ENCODE measurements at places on chromosomes 3 and 15. TPM values are rescaled to one million over a fixed set of nuclear protein-coding genes. Genes with fewer than 3 reads are reported as not detected.

The RAD51 gene
- 32.3 TPM for total RNA-seq

GRCh38 chr15:101498717-101499480, 9.4 kb upstream of the PCSK6 start:
- DNase-seq, result peak; percentile 28

The XCR1 gene
- not detected for total RNA-seq

DNA sequence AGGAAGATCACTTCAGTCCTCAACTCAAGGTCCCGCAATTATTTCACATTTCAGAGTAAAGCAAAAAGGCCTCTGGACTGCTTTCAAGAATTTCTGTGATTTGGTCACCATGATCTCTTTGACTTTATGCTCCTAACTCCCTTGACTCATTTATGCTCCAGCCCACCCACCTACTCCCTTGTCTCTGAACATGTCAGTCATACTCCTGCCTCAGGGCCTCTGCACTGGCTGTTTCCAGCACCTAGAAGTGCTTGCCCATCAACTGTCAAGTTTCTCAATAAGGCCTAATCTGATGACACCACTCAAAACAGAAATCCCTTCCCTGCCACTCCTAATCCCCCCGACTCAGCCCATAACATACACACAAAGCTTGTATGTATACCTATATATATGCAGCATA, 36.1 kb upstream of the CSPG5 start:
- DNase-seq, result no peak

GRCh38 chr15:69815793-69816192, 281.9 kb downstream of the TLE3 start:
- no peak for DNase-seq

GRCh38 chr15:101694261-101694660, 30.0 kb downstream of the TARS3 start:
- no peak for DNase-seq

The LRRC49 gene
- total RNA-seq, result 5.1 TPM

GRCh38 chr3:172622916-172623700, 87.8 kb downstream of the NCEH1 start:
- DNase-seq, result peak; percentile 72

DNA sequence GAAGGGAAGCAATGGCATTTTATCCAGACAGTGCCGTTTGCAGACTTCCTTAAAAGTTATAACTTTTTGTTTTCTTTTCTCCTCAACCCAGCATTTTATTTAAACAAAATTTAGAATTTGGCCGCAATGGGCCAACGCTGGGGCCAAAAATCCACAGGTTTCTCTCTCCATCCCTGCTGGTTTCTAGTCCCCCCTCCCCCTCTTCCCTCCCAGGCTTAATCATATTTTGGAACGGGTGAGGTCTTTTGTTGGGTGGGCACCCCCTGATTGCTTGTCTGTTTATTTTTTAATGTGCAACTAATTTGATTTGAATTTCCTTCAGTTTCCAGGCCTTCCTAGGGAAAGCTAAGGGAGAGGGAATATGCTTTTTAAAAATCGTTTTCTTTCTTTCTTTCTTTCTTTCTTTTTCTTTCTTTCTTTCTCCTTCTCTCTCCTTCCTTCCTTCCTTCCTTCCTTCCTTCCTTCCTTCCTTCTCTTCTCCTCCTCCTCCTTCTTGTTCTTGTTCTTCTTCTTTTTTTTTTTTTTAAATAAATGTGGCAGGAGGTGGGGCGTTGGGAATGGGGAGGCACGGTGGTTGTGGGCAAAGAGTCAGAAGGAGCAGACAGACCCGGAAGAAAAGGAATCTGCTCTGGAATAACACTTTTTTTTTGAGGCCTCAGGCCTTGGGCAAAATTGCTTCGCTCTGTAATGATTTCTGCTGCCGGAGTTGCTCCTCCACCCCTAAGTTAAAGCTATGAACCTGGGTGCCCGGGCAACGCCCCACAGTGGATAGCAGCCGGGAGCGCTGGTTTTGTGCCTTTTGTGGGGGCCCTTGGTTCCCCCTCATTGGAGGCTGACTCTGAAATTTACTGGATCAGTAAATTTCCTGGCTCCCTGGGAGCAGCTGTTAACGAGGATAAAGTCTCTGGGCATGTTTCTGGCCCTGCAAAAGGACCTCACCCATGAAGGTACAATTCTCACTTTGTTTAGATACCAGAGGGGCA, 1.9 kb downstream of the FNDC3B start:
- DNase-seq, result peak; percentile 61

DNA sequence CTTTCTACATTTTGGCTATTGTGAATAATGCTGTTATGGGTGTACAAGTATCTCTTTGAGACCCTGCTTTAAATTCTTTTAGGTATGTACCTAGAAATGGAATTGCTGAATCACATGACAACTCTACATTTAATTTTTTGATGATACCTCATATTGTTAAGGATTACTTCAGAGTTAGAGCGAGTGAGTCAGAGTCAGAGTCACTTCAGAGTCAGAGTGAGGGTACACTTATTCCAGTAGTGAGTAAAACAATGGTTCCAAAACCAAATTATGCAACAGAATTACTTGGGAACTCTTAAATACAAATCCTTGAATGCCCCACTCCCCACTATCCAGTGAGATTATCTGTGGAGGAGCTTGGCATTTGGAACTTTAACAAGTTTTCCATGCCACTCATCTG, 50.3 kb upstream of the SNRK start:
- DNase-seq, result no peak

DNA sequence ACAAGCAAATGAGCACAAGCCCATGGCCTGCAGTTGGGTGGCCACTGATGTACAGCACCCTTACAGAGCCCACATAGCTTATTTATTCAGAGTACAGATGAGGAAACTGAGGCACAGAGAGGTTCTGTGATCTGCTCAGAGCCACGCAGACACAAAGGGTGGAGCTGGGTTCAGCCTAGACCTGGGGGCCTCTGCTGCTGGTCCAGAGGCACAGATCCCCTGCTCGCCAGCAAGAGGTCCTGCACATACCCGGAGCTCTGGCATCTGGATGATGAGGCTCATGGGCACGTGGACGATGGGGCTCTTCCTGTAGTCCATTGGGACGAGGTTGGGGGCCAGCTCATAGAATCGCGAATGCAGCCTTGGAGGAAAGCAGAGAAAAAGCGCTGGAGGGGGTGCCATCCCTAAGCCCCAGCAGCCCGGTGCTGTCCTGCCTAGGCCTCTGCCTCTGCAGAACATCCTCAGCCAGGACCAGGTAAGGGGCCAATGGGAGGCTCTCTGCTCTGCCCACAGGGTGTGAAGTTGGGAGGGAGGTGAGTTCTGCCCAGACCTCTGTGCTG, 18.6 kb downstream of the SH2D7 start:
- no peak for DNase-seq

The HIGD2B gene
- total RNA-seq, result not detected

DNA sequence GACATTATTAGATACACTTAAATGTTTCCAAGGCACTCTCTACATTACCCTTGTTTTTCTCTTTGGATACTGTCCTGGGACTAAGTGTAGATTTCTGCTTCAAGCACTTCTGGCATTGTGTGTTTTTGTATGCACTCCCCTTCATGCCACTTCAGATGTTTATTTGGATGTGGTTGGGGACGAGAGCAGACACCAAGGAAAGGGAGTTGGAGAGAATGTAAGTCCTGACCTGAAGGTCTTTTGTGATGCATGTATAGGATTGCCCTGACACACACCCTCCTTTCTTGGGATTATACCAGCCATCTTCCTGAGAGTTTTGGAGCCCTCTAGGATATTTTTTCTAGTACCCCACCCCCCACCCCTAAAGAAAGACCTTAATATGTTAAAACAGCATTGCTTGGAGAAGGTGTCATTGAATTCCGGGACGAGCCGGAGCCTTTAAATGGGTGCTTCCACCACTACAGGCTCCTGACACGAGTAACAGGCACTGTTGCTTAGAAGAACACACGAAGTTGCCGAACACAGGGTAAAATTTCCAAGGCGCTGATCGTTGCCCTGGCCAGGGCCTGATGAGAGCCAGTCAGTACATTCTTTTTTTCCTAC, 22.7 kb downstream of the PSMD6 start:
- peak; percentile 67 for DNase-seq

DNA sequence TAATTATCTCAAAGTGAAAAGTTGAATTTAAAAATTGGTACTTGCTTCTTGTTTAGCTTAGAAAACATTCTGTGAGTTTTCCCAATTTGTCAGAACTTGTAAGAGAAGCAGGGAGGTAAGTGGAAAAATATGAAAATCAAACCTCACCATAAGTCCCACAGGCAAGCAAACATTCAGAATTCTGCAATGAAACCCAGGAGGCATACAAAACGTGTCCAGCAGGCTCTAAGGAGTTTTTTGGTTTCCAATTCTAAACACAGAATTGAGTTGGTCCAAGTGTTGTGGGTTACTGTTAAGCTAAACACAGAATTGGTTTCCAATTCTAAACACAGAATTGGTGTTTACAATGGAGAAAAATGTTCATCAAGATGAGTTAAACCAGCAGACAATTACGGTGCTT, 27.1 kb upstream of the ACKR4 start:
- no peak for DNase-seq

The TEX55 gene
- not detected for total RNA-seq

The SCG5 gene
- total RNA-seq, result 0.87 TPM

DNA sequence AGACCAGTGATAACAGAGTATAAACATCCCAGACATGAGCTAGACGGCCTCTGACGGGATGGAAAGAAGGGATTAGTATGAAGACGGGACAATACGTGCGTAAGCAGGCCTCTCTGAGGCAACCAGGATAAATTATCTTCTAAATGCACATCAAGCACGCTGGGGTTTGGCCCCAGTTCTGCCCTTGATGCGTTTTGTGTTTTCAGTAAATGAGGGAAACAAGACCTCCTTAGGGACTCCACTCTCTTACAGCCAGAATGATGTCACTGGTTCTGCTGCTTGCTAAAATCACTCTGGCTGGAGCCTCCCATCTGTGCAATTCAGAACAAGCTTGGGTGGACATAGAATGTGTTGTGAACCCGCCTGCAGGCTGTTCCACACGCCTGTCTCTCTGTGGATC, 156.0 kb upstream of the MCTP2 start:
- no peak for DNase-seq

- no peak for DNase-seq
Measured at GRCh38 chr3:172635588-172635987, 75.3 kb downstream of the NCEH1 start.

- no peak for DNase-seq
Measured at GRCh38 chr3:89340408-89340807, 233.0 kb downstream of the EPHA3 start.

DNA sequence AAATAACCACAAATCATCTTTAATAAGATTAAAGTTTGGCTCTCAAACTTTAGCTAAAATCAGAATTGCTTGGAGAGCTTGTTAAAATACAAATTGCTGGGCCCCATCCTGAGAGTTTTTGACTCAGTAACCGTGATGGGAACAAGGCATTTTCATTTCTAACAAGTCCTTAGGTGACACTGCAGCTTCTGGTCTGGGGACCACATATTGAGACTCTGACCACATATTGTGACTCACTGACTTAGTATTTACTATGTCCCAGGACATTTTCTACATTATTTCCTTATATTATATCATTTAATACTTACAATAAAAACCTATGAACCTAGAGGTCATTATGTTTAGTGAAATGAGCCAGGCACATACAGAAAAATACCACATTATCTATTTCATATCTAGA, 164.5 kb downstream of the ZMAT3 start:
- DNase-seq, result no peak

DNA sequence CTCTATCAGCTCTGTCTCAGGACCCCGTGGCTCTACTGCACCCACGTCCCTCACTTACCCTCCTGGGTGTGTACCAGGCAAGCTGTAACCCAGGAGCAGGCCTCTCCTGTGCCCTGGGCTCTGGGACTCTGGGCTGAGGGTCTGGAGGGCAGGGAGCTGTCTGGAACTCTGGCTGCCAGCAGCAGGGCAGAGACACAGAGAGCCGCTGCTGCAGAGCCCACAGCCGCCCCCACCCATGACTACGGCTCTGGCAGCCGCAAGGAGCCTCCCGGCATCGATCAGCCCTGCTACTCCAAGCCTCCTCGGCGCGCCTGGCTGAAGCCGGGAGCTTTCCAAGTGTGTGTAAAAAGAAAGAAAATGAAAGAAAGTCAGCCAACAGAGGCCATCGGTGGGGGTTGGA, 103.7 kb upstream of the ATP2B2 start:
- DNase-seq, result no peak

GRCh38 chr3:157128771-157129681, 30.9 kb downstream of the CCNL1 start:
- peak; percentile 77 for DNase-seq

GRCh38 chr15:29676961-29677402, 145.3 kb downstream of the TJP1 start:
- DNase-seq, result no peak

- DNase-seq, result peak; percentile 39
Measured at GRCh38 chr15:95291898-95292472, 1038.5 kb upstream of the NR2F2 start.

The CACNA2D3 gene
- total RNA-seq, result not detected

DNA sequence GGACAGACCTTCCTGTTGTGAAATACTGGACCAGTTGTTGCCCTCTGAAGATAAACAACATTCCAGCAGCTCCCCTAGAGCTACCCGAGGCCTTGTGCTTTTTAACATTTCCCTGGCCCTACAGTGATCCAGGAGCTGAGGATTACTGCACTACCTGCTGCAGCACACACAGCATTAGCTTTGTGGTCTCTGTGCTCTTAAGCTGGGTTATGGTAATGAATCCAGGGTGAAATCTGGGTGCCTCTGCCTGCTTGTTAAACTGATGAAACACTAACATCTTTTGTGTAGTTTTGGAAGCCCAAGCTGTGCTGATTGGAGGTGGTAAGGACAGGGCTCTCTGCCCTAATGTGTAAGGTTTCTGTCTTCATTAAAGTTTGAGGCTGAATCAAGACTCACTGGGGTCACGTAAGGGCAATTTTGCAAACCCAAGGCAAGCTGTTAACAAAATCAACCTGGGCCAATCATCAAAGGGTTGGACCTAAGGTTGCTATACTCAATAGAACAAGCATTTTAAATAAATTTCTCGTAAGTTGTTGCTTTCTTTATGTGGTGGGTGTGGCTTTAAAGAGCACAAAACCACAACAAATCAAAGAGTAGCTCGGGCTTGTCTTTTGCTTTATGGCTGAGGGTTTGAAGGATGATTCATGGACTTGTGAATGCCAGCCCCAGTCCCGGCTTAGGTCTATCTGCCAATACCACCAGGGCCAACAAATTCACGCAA, 183.9 kb downstream of the TPRG1 start:
- peak; percentile 44 for DNase-seq

DNA sequence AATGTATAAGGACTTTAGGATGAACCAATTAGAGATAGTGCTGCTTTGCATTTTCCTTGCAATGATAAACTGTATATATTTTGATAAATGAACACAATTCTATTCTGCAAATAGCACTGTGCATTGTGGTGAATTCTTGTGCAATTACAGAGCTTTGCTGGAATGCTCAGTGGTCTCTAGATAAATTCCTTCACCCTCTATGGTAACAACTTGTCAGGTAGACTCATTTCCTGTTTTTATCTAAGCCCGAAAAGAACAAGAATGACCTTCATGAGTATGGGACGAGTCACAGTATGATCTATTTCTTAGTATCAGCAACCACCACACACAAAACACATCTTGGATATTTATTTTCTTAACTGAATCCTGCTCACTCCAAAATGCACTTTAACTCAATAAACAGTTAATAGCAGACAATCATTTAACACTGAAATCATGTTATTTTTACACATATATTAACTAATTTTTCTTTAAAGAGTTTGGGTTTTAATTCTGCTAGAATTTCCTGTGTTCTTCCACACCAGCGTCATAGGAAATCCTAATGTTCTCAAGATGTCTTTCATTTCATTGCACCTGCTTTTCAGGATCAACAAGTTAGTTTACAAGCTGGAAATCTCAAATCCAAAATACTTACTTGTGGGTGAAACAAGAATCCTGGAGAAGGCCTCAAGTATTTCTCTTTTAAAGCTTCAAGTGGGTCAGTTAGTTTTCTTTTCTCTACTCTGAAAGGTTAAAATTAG, 551.2 kb downstream of the MECOM start:
- DNase-seq, result peak; percentile 46

Data from SJSA1 (cell line).